ENCODE measurements at places on chromosomes 3 and 15.

DNA sequence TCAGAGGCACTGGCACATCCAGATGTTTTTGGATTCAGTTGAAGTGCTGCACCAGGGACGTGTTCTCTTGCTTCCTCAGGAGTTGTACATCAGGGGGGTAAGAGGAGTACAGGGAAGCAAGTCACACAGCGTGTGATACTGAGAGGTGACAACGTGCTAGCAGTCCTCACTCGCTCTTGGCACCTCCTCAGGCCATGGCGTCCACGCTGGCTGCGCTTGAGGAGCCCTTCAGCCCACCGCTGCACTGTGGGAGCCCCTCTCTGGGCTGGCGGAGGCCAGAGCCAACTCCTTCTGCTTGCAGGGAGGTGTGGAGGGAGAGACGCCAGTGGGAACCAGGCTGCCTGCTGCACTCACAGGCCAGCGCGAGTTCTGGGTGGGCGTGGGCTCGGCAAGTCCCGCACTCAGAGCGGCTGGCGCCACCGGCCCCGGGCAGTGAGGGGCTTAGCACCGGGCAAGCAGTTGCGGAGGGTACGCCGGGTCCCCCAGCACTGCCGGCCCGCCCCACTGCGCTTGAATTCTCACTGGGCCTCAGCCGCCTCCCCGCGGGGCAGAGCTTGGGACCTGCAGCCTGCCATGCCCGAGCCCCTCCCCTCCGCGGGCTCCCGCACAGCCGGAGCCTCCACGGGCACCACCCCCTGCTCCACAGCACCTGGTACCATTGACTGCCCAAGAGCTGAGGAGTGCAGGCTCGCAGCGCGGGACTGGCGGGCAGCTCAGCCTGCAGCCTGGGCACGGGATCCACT, 64.5 kb downstream of the PLD1 start:
- DNase-seq: no peak

DNA sequence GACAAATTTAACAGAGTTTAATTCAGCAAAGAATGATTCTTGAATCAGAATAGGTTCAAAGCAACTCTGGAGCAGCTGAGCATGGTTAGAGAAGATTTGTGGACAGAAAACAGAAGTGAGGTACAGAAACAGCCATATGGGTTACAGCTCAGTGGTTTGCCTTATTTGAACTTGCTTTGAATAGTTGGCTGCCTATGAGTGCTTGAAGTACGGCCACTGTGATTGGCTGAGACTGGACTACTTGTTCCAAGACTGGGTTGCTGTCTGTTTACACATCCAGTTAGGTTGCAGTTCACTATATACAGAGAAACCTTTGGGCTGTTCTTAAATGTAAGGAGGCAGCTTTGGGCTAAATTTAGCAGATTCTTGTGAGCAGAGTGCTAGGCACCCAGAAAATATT, 79.4 kb upstream of the CADPS start:
- no peak for DNase-seq

GRCh38 chr3:148243609-148244008, 454.1 kb upstream of the AGTR1 start:
- no peak for DNase-seq

DNA sequence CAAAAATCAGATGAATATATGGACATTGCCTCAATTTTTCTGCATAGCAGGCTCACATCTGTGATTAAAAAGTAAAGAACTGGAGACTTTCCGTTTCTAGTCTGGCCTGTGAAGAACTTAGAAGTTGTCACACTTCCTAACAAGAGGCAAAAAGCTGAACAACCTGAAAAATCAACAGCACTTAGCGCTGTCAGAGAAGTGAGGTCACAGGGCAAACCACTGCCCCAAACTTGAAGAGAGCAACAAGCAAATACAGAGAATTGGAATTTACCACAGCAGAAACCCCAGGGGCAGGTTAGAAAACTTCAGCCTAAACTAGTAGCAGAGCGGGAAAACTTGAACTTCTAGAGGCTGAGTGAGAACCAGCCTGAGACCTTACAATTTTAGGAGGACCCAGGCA, 38.9 kb downstream of the CCDC54 start:
- DNase-seq: no peak

DNA sequence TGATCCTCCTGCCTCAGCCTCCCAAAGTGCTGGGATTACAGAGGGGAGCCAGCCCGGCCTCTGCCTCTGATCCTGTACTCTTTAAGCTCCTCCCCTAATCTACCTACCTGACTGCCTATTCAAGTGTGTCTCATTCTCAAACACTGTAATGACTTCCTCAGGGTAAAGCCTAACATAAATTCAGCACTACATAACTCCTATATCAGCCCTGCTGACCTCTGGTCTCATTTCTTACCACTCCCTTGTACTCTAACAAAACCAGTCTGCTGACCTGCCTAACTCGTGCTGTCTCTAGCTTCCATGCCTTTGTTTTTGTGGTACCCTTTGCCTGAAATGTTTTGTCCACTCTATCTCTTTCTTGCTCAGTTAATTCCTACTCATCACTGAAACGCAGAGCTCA, 172.1 kb upstream of the IL12A start:
- DNase-seq: no peak

GRCh38 chr15:52806284-52806655, 16.1 kb upstream of the ONECUT1 start:
- no peak for DNase-seq

DNA sequence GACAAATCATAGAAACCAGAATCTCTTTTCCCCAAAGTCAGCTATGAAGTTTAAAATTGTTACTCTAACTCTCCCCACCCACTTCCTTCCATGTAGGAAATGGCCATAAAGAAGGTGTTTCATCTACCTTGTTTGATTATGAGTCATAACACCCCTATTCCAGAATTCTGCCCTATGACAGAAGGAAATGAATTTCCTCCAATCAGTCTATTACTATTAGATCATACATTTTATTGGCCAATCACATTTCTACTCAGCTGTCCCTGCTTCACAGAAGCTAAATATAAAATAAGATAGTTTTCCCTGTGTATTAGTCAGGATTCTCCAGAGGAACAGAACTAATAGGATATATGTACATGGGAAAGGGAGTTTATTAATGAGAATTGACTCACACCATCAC, 102.1 kb downstream of the TGFBR2 start:
- no peak for DNase-seq

DNA sequence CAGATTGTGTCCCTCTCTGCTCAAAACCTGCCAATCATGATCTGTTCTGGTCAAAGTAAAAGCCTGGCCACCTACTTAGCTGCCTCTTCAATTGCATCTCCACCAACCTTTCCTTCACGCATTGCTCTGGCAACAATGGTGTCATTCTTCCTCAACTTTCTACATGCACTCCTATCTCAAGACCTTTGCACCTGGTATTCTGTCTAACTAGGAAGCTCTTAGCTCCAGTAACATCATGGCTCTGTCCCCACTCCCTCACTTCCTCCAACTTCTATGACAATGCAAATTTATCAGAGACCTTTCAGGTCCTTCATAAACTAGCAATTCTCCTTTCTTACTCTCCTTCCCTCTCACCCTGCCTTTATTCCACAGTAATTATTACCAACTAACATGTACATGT, 267.4 kb upstream of the ARL6 start:
- DNase-seq: no peak

GRCh38 chr15:42034628-42035434, 14.0 kb upstream of the PLA2G4E start:
- no peak for DNase-seq

DNA sequence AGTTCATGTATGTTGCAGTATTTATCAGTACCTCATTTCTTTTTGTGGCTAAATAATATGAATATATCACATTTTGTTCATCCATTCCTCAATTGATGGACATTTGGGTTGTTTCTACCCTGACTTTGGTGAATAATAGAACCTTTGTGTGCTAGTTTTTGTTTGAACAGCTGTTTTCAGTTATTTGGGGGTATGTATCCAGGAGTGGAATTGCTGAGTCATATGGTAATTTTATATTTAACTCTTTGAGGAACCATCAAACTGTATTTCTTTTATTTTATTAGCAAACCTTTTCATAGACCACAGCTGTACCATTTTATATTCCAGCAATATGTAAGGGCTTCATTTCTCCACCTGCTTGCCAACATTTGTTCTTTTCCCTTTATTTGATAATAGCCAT, 38.4 kb upstream of the RBM5 start:
- no peak for DNase-seq

DNA sequence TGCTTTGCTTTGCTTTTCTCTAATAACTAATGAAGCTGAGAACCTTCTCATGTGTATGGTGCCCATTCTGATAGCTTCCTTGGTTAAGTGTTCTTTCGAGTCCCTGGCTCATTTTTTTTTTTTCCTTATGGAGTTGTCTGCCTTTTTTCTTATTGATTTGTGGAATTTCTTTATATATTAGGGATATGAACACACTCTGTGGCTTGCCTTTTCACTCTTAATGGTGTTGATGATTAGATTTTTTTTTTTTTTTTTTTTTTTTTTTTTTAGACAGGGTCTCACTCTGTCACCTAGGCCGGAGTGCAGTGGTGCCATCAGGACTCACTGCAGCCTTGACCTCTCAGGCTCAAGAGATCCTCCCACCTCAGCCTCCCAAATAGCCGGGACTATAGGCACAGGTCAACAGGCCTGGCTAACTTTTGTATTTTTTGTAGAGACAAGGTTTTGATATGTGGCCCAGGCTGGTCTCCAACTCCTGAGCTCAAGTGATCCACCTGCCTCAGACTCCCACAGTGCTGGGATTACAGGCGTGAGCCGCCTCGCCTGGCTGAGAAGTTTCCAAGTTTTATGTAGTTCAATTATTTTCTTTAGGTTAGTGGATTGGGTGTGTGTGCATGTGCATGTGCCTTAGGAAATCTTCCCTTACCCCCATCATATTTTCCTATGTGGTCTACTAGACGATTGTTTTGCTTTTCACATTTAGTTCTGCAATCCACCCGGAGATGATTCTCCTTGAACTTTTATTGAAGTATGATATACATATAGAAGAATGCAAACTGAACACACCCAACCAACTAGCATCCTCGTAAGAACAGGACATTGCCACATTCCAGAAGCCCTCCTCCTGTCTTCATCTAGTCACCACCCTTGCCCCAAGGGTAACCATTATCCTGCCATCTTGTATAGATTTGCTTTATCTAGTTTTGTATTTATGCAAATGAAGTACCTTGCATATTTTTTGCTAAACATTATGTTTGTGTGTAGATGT, 1.7 kb upstream of the SNRPA1 start:
- no peak for DNase-seq

DNA sequence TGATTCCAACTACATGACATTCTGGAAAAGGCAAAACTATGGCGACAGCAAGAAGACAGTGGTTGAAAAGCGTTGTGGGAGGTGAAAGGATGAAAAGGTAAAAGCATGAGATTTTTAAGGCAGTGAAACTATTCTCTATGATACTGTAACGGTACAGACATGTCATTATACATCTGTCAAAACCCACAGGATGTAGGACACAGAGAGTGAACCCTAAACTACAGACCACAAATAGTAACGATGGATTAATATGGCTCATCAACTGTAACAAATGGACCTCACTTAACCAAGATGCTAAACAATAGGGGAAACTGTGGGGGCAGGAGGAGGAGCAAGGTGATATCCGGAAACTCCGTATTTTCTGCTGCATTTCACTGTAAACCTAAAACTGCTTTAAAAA, 39.1 kb downstream of the MYO9A start:
- no peak for DNase-seq

GRCh38 chr3:49278548-49278947, 1.5 kb upstream of the C3orf62 start:
- DNase-seq: no peak

DNA sequence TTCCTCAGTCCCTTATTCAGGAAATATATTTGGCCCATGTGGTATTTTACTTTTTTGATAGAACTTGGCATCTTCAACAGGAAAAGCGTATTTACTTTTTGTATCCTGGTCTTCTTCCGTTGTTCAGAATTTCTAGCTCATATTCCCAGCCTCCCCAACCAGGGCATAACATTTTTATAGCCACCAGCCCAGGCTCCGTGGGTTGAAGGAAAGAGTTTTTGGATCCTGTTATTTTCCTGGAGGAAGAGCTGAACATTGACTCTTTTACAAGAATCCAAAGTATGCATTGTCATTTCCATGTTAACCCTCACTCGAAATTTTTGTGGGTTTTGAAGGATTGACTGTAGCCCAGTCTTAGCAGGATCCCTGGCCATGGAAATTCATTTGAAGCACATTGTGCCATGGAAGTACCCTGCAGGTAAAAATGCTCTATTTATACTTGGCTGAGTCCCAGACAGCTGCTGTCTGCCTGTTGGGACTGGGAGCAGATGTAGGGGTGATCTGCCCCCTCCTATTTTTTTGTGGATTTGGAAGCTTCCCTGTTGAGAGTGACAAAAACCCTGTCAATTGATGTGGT, 98.8 kb downstream of the AKAP13 start:
- DNase-seq: no peak

GRCh38 chr3:185959609-185960521, 22.1 kb upstream of the TRA2B start:
- peak; percentile 71 for DNase-seq

- DNase-seq: no peak
Measured at GRCh38 chr3:53254509-53255422, 1.1 kb downstream of the TKT start.

GRCh38 chr3:64901522-64901885, 213.7 kb upstream of the ADAMTS9 start:
- no peak for DNase-seq

DNA sequence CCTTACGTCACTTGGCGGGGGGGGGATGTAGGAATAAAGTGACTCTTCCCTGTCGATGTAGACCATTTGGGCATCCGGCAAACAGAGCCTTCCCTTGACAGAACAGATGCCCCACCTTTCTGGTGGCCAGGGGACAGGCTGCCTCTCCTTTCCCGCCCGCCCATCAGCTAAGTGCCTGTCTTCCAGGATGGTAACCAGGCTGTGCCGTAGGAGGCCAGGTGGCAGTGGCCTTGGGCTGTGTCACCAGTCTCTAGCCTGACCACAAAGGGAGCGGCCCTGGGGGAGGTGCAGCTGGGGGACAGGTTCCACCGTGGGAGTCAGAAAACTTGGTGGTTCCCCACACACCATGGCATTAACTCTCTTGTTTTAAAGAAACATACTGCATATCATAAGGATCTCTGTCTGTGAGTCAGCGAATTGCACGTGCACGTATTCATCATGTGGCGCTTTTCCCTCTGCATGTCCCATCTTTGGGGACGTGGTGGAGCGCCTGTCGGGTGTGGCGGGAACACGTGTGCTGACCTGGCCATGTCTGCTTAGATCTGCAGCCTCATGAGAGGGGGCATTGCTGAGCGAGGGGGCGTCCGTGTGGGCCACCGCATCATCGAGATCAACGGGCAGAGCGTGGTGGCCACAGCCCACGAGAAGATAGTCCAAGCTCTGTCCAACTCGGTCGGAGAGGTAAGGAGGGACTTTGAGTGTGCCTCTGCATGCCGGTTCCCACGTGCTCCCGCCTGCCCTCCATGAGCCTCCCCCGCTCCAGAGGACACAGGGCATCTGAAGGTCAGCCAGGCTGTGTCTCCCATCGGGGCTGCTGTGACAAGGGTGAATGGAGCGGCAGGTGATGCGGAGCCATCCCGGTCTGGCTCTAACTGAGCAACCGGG, 156.0 kb downstream of the NSMCE3 start:
- no peak for DNase-seq

DNA sequence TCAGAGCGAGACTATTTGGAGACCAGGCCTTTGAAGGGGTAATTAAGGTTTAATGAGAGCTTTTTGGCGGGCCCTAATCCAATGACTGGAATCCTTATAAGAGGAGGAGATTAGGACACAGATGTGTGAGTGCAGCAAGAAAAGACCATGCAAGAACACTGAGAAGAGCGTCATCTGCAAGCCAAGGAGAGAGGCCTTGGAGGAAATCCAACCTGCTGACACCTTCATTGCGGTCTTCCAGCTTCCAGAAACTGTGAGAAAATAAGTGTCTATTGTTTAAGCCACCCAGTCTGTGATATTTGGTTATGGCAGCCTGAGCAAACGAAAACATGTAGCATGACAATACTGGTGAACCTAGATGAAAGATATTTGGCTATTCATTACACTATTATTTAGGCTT, 23.0 kb upstream of the MUSTN1 start:
- DNase-seq: no peak

All from kidney epithelial cell (primary cell).